ENCODE measurements at places on chromosomes 11 and 22.

DNA sequence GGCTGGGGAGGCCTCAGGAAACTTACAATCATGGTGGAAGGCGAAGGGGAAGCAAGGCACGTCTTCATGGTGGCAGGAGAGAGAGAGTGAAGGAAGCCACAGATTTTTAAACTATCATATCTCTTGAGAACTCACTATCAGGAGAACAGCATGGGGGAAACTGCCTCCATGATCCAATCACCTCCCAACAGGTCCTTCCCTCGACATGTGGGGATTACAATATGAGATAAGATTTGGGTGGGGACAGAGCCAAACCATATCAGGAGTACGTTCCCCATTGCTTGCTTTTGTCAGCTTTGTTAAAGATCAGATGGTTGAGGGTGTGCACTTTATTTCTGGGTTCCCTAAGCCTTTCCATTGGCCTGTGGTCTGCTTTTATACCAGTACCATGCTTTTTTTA lies 53.7 kb upstream of the E2F8 start:
- DNase-seq = no peak

DNA sequence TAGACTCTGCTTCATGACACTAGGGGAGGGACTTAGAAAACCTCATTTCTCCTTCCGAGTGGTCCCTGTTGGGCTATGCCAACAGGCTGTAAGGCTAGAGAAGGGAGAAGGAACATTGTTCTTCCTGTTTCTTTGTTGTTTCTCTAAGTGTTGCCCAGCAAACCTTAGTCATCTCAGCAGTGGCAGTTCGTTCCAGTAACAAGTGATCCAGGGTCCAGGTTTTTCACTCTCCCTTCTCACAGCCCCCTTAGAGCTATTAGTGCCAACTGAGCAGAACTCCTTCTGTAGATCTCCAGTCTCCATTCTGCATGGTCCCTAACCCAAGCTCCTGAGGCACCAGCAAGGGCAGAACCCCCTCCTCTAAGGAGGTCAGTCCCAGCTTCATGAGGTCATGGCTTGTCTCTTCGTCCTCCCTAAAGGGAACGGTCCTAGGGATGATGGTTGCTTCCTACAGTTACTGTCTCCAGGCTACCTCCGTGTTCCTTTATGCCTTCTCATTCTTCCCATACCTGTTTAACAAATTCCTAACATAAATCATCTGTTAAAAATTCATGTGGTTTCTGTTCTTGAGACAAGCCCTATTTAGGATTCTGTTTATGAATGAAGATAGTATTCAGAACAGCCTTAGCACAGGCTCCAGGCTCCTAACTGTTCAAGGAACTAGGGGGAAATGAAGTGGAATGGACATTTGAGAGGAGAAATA lies 168.6 kb upstream of the UBASH3B start:
- no peak for DNase-seq

GRCh38 chr22:41998361-41999261 lies at the start of gene WBP2NL:
Gene WBP2NL, plus strand, starts transcription at chr22:41998788. Its CDS starts 31 bp downstream, at chr22:41998819.
- peak; percentile 43 for DNase-seq

GRCh38 chr11:26227301-26227746 lies 104.6 kb upstream of the ANO3 start:
- no peak for DNase-seq

- DNase-seq = no peak
Observed at GRCh38 chr11:36274414-36274813, 14.8 kb downstream of the COMMD9 start.

DNA sequence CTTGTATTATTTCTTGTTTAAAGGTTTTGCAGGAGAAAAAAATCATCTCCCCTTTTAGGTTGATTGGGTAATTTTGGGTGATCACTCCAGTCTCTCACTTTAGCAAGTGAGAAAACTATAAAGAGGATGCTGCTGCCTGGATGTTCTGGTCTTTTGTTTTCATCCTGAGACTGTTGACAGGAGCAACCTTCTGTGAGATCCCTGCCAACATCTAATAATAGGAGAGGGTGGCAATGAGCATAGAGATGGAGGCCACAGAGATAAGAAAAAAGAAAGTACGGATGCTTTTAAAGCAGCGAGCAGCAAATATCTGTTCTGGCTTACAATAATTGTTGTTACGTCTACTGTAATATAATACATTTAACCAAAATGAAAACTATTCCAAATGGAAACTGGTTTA lies 293.6 kb upstream of the MTNR1B start:
- DNase-seq = no peak

- no peak for DNase-seq
Observed at GRCh38 chr11:116567721-116568242, 205.0 kb downstream of the BUD13 start.

GRCh38 chr11:47571895-47572294 lies 6.5 kb downstream of the PTPMT1 start:
- DNase-seq = no peak

GRCh38 chr11:2718817-2719438 lies 19.1 kb upstream of the KCNQ1OT1 start:
- no peak for DNase-seq

DNA sequence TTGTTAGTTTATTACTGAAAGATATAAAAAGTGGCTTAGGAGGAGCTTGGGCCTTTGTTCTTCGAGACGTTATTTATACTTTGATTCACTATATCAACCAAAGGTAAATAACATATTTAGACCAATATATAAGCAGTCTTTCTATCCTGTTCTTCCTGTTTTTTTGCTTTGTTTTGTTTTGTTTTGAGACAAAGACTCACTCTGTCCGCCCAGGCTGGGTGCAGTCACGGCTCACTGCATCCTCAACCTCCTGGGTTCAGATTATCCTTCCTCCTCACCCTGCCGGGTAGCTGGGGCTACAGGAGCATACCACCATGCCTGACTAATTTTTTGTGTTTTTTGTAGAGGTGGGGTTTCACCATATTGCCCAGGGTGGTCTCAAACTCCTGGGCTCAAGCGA lies 66.8 kb downstream of the ATM start:
- DNase-seq = no peak

GRCh38 chr22:42428025-42428424 lies 4.2 kb downstream of the NFAM1 start:
- DNase-seq = no peak

DNA sequence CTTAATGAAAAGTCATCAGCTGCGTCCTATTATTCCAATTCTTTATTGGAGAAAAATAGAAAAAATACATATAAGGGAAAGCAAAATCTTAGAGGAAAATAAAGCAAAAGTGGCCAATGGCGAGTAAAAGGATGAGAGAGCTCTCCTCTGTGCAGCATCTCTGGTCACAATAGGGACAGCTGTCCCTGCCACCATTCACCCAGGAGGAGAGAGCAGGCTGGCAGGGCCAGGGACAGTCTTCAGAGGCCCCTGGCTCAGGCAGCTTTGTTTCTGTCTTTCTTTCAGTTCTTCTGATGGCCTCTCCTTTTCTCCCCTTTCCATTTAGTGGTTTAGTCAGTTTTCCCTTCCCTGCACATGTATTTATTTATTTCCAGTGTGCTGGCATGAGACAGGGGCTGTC lies 941.3 kb downstream of the NTM start:
- no peak for DNase-seq

DNA sequence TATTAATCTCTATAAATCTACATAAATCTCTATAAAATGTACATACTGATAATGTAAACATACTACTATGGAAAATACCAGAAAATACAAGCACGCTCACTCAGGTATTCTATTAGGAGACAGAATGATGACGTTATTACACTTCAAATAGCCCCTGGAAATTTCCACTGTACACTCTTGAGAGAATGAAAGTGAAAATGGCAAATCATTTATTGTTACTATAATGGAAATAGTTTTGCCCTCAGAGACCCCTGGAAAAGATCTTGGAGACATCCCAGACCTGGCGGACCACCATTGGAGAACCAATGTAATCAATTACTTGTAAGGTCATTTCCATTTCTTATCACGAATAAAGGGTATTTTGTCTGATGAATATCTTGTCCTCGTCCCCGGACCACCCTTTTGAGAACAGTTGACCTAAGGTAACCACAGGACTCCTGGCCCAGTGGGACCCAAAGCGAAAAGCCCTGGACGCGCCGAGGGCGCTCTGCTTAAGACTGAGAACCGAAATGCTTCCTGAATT lies 509 bp upstream of the PRRG4 start:
- no peak for DNase-seq

DNA sequence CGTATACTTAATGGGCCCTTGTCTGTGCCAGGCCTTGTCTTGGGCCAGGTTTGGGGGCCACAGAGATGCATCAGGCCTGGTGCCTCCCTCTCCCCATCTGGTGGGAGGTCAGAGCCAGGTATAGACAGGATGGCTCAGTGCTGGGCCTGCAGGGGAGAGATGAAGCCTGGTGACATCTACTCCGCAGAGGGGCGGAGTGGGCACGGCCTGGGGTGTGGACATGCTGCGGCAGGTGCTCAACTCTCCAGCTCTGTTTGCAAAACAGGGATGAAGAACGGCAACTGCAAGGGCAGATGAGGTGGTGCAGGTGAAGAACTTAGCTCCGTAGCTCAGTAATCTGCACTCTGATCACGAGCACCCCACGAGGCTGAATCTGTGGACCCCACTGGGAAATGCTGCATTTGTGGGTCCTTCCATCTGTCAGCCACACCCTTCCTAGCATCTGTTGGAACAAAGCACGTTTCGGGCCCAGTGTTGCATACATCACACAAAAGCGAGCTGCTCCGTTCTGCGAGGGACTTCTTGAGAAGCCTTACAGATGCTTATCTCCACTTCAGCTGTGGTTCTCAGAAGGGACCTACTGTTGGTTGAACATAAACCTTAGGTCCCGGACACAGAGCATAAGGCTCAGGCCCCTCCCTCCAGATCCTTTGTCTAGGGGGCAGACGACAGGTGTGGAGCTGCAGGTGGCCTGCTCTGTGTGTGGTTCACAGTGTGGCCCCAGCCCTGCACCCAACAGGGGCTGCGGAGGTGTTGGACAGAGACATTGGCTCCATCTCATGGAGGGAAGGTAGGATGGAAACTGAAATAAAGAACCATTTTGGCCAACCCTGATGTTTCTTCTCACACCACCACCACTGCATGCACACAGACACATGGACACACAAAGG lies 78.3 kb downstream of the LRRC32 start:
- DNase-seq = no peak

DNA sequence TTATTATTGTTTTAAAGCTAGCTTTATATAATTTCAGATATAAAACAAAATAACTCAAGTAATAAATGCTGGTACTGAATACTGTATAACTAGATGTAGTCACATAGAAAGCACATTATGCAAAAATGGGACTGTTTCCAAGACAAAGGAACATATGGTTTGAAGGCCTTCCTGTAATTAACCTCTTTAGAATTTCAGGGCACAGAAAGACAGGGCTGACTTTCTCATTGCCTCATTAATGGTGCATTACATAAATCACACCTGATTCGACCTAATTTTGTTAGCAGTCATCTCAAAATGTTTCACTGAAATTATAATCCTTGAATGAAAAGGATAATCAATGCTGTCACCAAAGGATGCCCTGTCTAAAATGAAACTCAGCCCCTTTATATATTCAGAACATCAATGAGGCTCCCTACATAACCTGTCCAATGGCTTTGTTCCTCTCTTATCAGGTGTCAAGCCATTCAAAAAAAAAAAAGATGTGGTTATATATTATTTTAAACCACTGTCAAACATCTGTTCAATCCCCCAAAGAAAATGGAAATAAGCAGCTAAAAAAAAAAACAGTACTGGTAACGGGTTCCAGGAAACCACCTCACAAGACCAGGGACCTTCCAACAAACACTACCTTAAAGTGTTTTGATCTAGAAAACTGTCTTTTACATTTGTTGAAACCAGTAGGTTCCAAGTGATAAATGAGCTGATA lies 77.4 kb downstream of the FAM168A start:
- peak; percentile 65 for DNase-seq

DNA sequence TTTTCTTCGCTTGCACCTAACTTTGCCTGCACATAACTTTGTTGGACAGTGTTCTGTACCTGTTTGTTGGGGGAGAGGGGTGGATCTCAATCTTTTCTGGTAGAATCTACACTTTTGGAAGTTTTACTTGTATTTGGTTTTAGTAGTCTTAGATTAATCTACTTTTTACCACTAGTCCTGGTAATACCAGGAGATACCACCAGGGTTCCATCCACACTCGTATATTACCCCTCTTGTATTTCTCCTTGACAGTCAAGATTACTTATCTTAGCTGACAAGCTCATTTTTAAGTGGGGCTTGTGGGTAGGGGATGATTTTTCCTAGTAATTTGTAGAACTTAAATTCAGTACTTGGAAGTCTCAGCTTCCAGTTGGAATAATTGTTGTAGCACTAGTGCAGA lies 37.3 kb upstream of the TECTA start:
- no peak for DNase-seq

- no peak for DNase-seq
Observed at GRCh38 chr22:19525666-19526065, 1.5 kb upstream of the CLDN5 start.

DNA sequence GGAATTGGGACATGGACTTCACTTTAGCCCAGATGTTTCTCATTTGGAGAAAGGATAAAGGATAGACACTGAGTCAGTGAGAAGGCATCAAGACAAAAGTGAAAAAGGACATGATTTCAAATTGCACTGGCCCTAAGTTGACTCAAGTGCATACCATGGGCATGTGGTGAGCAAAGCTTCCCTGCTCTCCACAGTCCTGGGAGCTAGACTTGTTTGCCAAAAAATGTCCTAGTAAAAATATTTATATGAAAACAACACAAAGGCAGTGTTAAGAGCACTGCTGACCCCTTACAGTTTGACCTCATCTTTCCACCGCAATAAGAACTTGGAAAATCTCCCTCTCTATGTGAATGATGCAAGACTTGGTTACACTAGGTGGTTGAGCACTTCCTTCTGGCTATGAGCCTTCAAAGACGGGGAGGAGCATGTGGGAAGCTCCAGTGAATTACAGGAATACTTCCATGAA lies 46.5 kb upstream of the FIBIN start:
- DNase-seq = no peak

- no peak for DNase-seq
Observed at GRCh38 chr11:79437981-79438630, 2.7 kb downstream of the TENM4 start.

GRCh38 chr11:101508370-101508769 lies 75.4 kb downstream of the TRPC6 start:
- no peak for DNase-seq

DNA sequence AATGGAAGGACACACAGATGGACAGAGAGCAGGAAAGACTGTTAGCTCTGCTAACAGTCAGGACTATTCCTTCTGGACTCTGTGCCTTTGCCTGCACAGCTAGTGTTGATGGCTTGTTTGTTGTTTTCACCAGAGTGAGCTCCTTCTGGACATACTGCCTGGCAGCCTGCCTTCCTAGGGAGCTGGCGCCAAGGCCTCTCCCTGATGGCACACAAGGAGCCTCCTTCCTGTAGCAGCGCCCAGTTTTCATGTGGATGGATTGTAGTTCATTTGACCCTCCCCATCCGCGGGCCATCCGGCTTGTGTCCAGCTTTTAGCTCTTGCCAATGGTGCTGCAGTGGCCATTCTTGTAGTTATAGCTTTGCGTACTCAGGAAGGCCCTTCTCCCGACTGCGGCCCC lies 16.6 kb upstream of the BCR start:
- no peak for DNase-seq

- no peak for DNase-seq
Observed at GRCh38 chr11:116696381-116696941, 76.3 kb downstream of the BUD13 start.

DNA sequence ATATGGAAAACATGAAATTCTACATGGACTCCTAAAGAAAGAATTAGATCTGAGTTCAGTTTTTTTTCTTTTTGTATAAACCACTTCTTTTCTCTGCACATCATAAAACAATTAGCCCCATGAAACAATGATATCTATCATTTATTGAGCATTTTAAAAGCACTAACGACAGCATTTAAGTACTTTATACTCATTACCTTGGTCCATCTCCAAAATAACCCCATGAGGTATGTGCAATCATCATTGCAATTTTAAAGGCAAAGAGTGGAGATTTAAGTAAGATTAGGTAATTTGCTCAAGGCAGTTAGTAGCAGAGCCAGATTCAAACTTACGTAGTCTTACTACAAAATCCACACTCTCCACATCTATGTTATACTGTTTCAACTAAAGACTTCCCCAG lies 177.7 kb upstream of the RAG2 start:
- DNase-seq = no peak
